Ovary (tissue), 10 donors: ENCODE measurements at places on chromosomes 11 and 22. TPM values are rescaled to one million over a fixed set of nuclear protein-coding genes. Genes with fewer than 3 reads are reported as not detected.

The CLNS1A gene
- 155 TPM for polyA plus RNA-seq

The SLC22A25 gene
- polyA plus RNA-seq = not detected

DNA sequence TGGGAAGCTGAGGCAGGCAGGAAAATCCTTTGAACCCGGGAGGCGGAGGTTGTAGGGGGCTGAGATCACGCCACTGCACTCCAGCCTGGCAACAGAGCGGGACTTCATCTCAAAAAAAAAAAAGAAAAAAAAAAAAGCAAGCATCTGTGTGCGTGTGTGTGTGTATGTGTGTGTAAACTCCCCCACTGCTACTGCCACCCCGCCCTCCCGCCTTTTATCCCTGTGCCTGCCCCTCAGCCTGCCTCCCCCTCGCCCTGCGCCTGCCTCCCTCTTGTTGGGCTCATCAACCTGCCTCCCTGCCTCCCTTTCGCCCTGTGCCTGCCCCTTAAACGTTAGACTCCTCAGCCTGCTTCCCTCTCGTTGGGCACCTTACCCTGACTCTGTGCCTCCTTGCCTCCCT, 18.0 kb downstream of the TMEM258 start:
- DNase-seq = no peak

DNA sequence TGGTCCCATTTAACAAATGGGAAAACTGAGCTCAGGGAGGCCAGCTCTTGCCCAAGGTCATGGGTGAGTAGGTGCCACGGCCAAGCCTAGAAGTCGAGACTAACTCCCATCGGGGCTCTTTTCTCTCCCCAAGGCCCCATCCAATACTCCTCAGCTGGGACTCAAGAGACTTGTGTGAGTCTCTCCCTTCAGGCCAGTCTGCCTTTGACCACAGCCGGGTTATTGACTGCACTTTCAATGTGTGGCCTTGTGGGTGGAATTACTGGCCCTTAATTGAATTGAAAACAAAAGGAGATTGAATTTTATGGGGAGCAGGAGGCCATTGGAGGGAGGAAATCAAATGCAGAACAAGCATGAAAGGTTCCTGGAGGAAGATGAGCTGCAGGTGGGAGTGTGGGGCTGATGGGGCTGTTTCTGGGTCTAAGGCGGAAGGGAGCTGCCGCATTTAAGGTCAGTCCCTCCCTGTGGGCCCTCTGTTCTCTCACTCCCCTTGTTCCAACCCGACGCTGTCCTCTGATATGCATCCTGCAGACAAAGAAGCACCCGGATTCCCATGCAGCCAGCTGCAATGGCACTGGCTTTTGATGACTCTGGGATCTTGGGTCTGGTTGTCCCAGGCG, 552.8 kb downstream of the MIAT start:
- no peak for DNase-seq

The RAB38 gene
- 1.8 TPM for polyA plus RNA-seq

The TPH1 gene
- polyA plus RNA-seq = 0.28 TPM

The APLNR gene
- polyA plus RNA-seq = 36.1 TPM

GRCh38 chr22:47051441-47052071, 289.1 kb downstream of the TBC1D22A start:
- DNase-seq = no peak
